ENCODE measurements at places on chromosomes 3 and 15.

GRCh38 chr15:38229705-38230310, 22.8 kb upstream of the SPRED1 start:
- DNase-seq, result no peak

GRCh38 chr3:130948001-130948773, 54.3 kb downstream of the ATP2C1 start:
- DNase-seq, result no peak

DNA sequence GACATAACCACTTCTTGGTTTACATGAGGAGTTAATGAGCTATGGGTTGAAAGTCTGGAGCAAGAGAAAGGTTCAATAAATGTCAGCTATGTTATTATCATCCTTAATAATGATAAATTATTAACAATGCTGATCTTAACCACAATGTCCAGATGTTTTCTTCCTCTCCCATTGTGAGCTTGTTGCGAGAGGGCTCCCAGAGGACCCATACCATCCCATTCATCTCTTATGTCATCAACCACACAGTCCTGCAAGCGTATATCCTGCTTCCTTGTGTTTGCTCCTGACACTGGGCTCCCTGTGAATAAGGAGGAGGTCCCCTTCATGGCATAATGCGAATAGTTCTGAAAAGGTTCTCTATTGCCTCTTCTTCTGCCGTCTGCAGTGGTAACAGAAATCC, 266.8 kb downstream of the TLE3 start:
- DNase-seq, result no peak

DNA sequence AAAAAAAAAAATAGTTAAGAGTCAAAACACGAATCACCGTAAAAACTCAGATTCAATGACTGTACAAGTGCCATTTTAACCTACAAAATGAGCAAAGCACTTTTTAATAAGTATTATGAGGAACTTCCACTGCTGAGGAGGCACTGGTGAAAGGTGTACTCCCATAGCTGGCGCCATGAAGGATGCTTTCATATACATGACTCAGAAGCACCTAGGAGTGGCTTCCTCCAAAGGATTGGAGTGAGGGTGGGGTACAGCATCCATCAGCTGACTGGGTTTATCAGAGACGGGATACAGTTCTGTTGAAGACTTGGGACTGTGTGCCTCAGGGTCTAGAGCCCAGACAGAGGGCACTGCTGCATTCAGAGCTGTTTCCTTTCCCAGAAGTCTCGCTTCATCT, 60.9 kb upstream of the MEX3B start:
- DNase-seq, result no peak

DNA sequence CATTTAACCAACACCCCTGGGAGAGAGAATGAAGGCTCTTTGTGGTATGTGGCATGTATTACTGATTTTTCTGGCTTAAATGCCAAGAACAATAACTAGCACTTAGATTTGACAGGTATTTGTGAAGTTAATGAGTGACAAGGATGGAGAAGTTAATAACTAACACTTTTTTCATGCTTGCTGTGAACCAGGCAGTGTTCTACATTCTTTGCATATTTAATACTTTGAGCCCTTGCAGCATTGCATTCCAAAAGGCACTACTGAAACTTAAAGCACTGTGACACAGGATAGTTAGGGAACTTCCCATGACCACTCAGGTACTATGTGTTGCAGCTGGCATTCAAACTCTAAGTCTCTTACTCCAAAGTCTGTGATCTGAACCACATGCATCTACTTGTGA, 650.6 kb downstream of the ZPLD1 start:
- DNase-seq, result no peak

DNA sequence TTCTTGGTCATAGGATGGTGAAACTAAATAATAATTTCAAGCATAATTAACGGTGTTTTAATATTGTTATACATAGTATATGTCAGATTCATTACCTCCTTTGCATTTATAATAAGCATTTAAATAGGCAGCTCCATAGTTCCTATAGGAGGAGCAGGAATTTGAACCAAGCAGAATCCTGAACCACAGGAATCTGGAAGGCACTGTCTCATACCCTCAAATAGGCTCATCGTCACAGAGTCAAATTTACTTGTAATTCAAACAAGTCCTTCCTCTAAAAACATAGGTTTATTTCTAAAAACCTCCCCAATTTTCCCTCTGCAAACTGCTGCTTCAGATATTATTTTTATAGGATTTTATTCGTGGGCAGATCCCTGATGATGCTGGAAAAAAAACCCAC, 376.3 kb upstream of the ARHGEF26 start:
- DNase-seq, result no peak

- no peak for DNase-seq
Observed at GRCh38 chr3:170585008-170585936, 603 bp downstream of the SLC7A14 start.

- DNase-seq, result no peak
Observed at GRCh38 chr3:42515391-42515916, 13.0 kb downstream of the VIPR1 start.

DNA sequence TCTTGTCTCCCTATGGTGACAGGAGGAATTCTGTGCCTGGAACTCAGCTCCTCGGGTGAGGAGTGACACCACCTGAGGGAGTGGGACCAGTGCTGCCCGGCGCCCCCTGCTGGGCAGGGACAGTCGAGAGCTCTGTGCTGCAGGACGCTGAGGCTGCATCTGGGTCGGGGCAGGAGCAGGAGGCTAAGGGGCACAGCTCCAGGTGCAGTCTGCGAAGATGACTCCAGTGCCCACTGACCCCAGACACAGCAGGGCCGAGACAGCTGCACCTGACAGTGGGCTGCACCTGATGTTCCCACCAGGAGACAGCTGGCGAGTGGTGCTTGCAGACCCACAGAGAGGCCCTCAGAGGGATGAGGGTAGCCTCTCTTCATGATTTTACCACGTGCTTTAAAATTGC, 152.9 kb downstream of the ATP10A start:
- DNase-seq, result no peak

DNA sequence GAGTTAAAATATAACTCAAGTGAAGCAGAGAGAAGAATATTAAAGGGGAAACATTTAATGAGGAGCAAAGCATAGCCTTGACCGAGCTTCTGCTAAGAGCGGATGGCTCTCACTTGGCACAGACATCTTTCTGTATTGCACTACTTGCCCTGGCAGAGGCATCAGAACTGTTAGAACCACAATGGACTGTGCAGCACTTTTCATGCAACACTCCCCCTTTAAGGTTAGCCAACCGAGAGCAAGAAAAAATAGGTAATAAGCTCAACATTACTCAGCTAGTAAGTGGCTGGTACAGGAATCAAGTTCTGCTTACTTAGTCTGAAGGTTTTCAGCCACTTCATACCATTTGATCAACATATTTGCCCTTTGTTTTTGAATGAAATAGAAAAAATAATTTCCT, 33.7 kb downstream of the CRTC3 start:
- DNase-seq, result no peak

GRCh38 chr15:57640930-57641682, 49.4 kb downstream of the MYZAP start:
- no peak for DNase-seq

DNA sequence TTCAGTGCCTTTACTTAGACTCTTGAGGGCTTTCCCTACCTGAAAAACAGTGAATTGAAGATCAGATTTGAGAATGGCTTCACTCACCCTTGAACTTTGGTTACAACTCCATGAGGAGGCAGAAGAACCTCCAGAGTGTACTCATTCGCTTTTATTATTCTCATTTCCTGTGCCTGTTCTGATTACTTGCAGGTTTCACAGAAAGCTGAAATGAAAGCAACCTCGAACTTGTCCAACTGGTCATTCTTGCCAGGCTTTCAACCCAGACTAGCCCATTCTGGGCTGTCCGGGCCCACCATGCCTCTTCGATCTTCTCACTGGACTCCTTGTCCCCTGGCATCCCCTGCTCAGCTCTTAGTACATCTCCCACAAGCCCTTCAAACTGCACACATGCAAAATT, 20.2 kb upstream of the THUMPD3 start:
- DNase-seq, result no peak

DNA sequence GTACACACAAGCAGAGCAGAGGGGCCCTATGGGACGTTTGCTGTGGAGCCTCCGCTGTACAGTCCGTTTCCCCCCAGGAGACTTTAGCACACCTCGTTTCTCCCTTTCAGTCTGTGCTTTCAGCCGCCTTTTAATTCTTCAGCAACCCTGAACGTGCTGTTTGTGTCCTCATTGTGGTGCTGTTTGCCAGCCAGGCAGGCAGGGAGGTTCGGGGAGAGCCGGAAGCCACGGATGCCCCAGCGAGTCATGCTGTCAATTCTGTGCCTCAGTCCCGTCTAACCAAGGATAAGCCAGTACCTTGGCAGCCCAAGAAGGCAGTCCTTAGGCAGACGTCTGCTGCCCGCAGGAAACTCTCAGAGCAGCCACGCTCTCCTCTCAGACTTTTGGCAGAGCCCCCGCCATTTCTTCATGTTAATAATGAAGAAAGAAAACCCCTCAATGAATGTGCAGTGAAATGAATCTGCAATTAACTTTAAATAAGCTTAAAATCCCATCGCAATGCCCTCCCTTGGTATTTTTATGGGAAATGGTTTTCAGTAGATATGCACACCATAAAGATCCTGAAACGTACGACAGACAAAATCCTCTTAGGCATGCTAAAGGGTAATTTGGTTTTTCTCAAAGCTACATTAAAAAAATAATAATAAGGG, 158.6 kb downstream of the UACA start:
- peak; percentile 41 for DNase-seq

DNA sequence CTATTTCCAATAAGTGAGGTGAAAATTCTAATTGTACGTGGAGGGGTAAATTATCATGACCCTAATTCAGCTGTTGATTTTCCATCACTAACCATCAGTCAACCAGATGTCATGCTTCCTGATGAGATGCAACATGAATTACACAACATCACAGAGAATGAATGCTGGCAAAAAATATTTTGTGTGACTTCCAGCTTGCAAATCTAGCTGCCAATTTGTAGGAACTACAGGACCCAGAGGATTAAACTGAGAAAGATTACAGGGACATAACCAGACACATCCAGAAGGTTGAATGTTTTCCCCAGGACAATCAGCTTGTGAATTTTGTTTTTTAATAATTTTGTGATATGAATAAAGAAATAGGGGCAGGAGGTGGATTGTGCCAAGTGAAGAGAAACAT, 349.0 kb upstream of the ATP10A start:
- no peak for DNase-seq

DNA sequence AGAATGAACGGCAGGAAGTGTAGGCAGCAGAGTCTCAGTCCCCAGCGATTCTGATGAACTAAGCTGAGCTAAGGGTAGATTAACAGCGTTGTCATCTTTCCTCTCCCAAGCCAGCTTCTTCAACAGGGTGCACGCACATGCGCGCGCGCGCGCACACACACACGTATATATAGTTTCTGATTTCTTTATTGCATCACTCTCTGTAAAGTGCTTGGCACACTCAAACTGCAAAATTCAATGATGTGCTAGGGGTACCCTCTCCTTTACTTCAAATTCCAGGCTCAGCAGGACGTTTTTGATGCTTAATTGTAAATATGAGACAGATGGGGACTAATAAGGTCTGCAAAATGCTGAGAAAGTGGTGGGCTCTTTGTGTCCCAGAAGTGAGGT, 26.1 kb upstream of the VPS8 start:
- no peak for DNase-seq

- no peak for DNase-seq
Observed at GRCh38 chr3:2525968-2526367, 427.3 kb downstream of the CNTN4 start.

GRCh38 chr3:178320456-178321351, 215.5 kb upstream of the KCNMB2 start:
- DNase-seq, result peak; percentile 47

DNA sequence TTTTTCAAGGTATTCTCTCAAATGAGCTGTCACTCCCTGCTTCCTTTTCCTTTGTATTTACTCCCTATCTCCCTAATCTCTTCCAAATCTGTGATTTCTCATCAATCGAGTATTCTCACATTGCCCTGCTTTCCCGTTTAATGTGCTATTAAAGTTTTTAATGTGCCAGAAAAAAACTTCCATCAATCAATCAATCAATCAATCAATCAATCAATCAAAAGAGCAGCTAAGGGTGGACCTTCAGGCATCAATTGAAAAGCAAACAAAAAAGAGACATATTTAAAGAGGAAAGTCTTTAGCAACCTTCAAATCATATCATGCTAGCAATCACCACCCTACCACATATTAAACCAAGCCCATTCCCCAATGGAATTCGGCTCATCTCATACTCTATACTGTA, 58.9 kb downstream of the SATB1 start:
- DNase-seq, result no peak

- no peak for DNase-seq
Observed at GRCh38 chr3:156772588-156773206, 53.5 kb upstream of the LEKR1 start.

- no peak for DNase-seq
Observed at GRCh38 chr3:124926426-124927101, 8.0 kb downstream of the MUC13 start.

- no peak for DNase-seq
Observed at GRCh38 chr15:29540479-29540878, 270.9 kb upstream of the NSMCE3 start.

GRCh38 chr15:31440754-31441311, 114.2 kb downstream of the KLF13 start:
- DNase-seq, result peak; percentile 78

- no peak for DNase-seq
Observed at GRCh38 chr15:97141871-97142270, 811.4 kb downstream of the NR2F2 start.

DNA sequence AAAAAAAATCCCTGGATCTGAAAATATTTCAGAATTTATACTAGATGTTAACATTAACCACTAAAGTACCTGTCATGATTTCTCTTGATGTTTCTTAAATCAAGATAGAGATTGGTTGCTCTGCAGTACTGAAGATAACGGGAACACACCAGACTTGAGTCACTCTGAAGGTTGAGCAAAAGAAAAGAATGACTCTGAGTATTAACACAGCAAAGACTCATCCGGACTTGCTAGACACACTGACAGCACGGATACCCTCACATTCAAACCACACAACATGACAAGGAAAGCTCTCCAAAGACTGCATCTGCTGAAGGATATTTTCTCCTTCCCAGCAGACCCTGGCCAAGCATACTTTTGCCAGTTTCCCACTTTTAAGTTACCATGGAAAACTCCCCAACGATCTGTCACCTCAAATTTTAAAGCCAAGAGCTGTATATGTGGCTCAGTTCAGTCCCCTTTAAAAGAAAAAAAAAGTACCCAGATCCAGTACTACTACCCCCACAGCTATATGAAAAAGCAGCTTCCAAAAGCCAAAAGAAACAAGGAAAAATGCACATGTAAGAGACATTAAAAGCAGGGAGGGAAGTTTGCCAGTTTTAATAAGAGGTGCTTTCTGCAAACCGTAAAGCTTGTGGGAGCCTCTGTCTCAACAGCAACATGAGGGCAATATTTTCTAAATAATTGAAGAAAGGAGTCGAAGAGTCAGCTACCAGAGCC, 8.3 kb downstream of the EOGT start:
- DNase-seq, result no peak

DNA sequence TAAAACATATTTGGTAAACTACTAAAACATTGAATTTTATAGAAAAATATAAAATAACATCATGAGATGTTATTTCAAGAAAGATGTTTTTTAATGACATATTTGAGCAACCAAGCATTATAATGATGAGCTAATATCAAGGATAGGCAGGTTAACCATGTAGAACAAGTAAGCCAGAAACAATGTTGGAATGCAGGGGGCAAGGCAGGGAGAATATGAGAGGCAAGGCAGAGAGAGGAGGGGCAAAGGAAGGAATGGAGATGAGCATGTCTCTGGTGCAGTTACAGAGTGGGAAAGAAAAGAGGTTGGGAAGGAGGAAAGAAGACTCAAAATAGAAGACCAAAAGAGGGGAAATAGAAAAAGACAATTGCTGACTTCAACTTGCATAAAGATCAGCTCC, 390.4 kb downstream of the MCTP2 start:
- DNase-seq, result no peak

- DNase-seq, result no peak
Observed at GRCh38 chr3:189404024-189404423, 227.2 kb upstream of the TP63 start.
